Activated gamma-delta T cell treated with anti-CD3 and anti-CD28 coated beads, Interleukin-2, amount 50 U/mL, for 16 hours (primary cell): ENCODE measurements at places on chromosomes 11 and 22.

- no peak for DNase-seq
Observed at GRCh38 chr11:127392575-127392974, 392.0 kb upstream of the KIRREL3 start.

GRCh38 chr11:109978895-109979294 is 114.3 kb upstream of the ZC3H12C start:
- no peak for DNase-seq

DNA sequence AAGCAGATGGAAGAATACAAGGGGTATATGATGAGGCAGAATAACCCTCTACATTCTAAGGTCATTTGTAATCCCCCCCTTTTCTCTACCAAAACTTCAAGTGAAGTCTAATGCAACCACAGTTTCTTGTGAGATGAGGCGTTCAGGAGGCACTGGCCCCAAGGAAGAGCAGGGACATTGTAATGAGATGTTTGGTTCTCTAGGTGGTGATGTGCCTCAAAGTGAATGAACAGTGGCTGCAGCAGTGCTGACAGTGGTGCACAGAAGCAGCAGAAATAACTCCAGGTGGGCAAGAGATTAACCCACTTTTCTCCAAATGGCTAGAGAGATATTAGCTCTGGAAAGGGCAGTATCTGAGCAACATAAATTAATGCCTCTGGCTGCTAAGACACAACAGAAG is 33.8 kb downstream of the PDGFD start:
- no peak for DNase-seq

- no peak for DNase-seq
Observed at GRCh38 chr11:82858556-82859091, 41.6 kb downstream of the PRCP start.

DNA sequence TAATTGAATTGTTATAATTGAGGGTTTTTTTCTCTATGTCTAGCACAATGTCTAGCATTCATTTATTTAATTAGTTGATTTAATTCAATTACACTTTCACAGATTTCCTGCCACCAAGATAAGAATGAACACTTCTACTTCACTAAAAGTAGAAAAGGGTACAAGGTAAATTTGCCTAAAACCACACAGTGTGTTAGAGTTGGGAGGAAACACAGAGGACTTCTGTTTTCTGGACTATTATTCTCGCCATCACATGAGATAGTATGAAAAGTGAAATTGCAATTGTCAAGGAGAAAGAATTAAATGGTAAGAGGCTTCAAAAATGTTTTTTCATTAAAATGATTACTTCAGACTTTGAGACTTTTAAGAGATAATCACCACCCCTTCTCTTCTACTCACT is 109.5 kb downstream of the ETS1 start:
- no peak for DNase-seq

- no peak for DNase-seq
Observed at GRCh38 chr11:40125054-40125453, 1334.4 kb downstream of the LRRC4C start.

GRCh38 chr22:47201996-47202818 is 439.8 kb downstream of the TBC1D22A start:
- DNase-seq: no peak

DNA sequence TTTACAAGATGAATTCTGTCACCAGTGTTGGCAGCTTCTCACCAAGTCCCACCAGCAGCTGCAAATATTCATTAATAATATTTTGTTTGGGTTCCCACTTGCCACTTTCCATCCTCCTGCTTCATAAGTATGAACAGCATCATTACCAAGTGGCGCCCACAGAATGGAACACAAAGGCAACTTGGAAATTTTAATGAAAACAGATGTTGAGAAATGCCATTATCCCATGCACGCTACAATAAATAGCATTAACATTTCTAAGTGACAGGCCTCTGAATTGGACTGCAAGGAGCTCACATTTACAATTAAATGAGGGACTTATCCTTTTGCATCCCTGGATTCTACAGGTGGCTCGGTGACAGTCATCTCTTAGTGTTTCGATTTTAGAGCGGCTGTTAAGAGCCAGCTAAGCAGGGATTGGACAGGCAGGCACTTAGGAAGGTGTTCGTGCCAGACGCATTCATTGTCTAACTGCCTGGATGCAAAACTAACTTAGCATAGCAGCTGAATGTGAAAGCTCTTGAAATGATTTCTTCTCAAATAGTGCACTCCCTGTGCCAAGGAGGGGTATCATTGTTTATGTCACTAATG is 170.3 kb downstream of the KIRREL3 start:
- no peak for DNase-seq

- DNase-seq: no peak
Observed at GRCh38 chr22:24095826-24096757, 85.0 kb downstream of the CABIN1 start.

DNA sequence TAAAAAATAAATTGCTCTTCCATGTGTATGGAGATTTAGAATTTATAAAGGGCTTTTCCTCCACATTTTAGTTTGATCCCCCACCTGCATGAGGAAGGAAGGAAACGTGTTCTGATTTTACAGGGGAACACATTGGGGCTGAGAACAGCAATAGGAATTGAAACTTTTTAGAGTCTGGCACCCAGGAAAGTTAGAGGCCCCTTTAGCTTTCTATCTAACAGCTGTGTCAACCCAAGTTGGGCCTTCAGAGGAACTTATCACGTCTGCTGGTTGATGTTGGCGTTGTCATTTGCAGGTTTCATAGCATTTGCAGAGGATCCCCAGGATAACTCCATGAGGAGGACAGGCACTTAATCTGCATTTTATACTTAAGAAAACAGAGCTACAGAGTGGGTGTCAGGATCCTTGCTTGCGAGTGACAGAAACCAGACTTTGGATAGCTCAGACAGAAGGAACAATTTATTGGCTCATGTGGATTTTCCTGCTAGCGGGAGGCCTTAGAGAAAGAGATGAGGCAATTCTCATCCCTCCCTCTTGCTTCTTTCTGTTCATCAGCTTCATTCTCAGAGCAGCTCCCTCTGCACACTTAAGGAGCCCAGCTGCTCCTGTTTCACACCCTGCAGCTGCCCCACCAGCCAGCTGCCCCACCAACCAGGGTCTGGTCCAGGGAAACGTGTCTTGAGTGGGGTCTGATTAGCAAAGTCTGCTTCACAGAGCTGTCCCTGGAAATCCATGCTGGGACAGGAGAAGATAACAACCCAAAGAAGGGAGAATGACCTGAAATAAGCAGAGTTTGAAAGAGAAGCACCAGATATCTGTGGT is 92.5 kb upstream of the OR4B1 start:
- DNase-seq: no peak

- DNase-seq: no peak
Observed at GRCh38 chr11:114166897-114167323, 107.4 kb downstream of the ZBTB16 start.

DNA sequence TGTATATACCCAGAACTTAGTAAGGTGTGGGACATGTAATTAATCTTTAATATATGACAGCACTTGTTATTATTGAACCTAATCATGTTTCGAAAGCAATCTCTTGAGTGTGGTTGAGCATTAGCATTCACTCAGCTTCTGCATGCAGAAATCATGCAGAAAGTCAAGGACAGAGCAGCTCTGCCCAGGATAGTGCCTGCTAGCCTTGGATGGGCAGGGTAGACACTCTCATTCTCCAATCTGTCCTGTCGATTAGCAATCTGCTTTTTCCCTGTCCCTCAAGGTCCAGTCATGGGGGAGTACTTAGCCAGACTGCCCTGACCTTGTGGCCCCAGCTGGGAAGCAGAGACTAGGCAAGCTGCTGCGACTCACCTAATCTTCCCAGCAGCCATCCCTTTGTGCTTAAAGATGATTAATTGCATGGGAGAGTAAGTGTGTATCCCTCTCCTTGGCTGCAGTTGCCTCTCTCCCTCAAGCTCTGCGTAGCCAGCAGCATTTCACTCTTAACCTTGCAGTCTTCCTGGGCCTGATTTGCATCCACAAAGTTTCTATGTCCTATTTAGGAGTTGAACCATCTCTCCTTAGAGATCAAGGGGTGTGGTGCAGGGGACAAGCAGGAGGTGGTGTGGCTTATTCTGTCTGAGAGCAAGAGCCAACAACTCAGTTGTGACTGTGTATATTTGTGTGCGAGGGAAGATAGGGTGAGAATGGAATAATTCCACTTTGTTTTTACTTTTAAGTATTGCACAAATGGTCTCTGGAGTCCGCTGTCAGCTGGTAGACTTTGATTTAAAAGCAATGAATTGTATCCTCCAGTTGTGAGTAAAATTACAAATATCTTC is 101.4 kb downstream of the FDX1 start:
- DNase-seq: no peak

GRCh38 chr11:120768949-120769348 is 255.0 kb upstream of the TBCEL start:
- DNase-seq: no peak

- DNase-seq: no peak
Observed at GRCh38 chr11:68213135-68213515, at the start of gene KMT5B. Gene KMT5B, minus strand, starts transcription at chr11:68213296. Its CDS starts 23,220 bp downstream, at chr11:68190076.

DNA sequence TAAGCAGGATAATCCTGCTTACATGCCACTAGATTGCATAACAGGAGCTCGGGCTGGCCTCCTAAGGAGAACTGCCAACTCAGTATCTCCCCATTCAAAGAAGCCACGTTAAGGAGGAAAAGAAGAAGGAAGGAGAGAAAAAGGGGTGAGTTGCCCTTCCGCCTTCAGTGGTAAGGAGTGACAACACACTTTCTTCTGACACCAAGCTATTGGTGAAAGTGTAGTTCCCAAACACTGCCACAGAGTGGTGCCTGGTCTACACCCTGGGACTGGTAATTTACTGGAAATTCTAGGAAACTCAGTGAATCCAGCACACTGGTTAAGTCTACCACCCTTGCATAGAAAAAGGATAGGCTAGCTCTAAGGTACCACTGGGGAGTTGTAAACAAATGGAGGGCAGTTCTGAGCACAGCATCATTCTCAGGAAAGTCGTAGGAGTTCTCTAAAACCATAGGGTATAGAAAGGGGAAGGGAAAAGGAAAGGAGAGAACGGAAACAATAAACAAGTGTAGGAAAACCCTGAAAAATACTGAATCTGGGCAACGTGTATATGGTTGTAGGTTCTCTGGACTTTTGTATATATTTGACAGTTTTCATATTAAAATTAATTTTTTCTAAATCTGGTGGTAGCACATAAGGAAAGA is 58.2 kb downstream of the RRAS2 start:
- peak; percentile 19 for DNase-seq

GRCh38 chr11:115886422-115886733 is 382.2 kb upstream of the CADM1 start:
- no peak for DNase-seq

- no peak for DNase-seq
Observed at GRCh38 chr11:31247321-31247720, 122.2 kb downstream of the DCDC1 start.

DNA sequence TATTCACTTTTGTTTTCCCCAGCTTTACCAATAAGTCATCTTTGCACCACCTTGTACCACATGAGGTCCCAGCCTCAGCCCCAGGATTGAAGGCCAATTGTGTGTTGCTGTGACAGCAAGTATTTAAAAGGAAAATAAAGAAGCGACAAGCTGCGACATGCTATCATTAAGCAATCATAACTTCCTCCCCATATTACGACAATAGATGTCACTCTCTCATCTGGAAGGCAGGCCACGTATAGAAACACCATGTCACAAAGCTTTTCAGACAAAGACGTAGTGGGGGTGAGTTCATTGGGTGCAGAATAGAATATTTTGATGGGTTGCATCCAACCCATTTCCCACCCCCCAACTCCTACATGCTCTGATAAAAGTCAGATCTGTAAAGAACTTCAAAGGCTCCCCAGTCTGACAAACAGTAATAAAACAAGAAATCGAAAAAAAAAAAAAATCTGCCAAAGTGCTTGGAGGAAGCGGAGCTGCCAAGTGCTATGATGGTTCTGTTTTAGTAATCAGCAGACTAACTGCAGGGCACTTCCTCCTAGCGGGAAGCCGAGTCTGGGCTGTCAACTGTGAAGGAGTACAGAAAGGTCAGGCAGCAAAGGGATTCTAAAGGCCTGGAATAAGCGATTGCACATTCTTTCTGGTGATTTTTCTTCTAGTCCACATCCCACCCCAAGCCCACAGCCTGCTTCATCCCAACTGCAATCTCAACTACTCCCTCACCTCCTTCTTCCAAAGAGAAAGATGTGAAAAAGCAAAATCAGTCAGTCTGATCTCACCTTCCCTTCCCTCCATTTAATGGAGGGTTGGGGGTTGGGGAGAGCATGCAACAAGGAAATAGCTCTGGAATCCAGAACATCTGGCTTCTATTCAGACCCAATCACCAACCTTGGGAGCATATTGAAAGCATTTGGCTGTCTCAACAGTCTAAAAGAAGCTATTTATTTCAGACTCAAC is 131.4 kb upstream of the UBASH3B start:
- no peak for DNase-seq

- no peak for DNase-seq
Observed at GRCh38 chr11:119373059-119373920, 8.2 kb downstream of the USP2 start.

DNA sequence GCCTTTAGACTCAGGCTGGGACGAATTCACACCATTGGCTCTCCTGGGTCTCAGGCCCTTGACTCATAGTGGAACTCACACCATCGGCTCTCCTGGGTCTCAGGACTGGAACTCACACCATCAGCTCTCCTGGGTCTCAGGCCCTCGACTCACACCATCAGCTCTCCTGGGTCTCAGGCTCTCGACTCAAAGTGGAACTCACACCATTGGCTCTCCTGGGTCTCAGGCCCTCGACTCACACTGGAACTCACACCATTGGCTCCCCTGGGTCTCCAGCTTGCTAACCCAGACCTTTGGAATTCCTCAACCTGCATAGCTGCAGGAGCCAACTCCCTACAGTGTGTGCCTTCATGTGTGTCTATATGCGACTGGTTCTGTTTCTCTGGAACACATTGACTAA is 56.7 kb downstream of the SHISAL1 start:
- DNase-seq: no peak

DNA sequence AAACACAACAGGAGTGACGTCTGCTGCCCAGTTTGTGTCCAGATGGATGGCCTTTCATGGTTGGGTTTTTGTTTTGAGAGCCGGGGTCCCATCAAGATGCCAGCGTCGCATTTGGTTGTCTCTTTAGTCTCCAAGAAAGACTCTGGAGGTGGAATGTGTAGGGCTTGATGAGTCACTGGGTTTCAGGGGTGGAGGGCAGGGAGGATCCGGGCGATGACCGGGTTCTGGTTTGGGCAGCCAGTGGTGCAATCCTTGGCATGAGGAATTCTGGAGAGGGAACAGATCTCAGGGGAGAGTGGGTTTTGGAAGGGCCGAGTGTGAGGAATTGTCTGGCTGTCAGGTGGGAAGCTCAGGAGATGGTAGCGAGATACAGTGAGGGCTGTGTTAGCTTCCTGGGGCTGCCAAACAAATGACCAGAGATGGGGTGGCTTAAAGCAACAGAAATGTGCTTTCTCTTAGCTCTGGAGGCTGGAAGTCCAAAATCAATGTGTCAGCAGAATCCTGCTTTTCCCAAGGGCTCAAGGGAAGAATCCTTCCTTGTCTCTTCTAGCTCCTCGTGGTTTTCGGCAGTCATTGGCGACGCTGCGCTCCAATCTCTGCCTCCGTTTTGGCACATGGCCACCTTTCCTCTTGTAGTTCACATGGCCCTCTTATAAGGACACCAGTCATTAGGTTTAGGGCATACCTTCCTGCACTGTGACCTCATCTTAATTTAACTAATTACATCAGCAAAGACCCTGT is 26.4 kb upstream of the PPFIA1 start:
- no peak for DNase-seq

GRCh38 chr11:111086058-111086457 is 159.5 kb upstream of the POU2AF2 start:
- no peak for DNase-seq
